ENCODE measurements at places on chromosomes 7 and 10. TPM values are rescaled to one million over a fixed set of nuclear protein-coding genes. Genes with fewer than 3 reads are reported as not detected.

RAMP3 gene
- total RNA-seq: 14.4 TPM

HTR7 gene
- 0.59 TPM for total RNA-seq

UTF1 gene
- not detected for total RNA-seq

KIAA1549 gene
- total RNA-seq: 2.1 TPM

FFAR4 gene
- total RNA-seq: 0.89 TPM

WNT2 gene
- total RNA-seq: not detected

SUN3 gene
- total RNA-seq: not detected

EBLN1 gene
- not detected for total RNA-seq

HABP2 gene
- total RNA-seq: 0.72 TPM

All from suprapubic skin (tissue), 4 donors.